ENCODE measurements at places on chromosomes 6 and 20.

DNA sequence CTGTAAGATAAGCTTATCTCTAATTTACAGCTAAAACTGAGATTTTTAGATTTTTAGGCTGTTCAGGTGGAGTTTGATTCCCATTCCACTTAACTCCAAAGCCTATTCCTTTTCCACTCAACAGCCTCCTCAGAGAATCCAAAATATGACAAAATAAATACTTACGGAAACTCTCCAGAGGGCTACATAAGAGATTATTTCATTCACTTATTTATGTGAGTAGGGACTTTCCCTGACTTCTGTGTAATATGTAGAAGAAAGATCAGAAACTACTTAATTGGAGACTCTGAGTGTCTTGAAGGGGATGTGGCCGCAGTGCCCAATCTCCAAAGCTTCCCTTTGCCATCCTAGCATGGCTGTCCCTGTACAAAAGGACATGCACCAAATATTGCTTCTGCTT lies 72.1 kb upstream of the ISM1 start:
- H3K4me3 ChIP-seq: no peak overlapping the region
- H3K36me3 ChIP-seq: no peaks in the 10 kb centered on the region
- peaks cover 7% of the 10 kb centered on the region for H3K27me3 ChIP-seq
- DNase-seq: no peak

- no peak for DNase-seq
- H3K27me3 ChIP-seq: peaks cover 12% of the 10 kb centered on the region
- H3K4me1 ChIP-seq: no peaks in the 10 kb centered on the region
- no peaks in the 10 kb centered on the region for H3K36me3 ChIP-seq
- no peak overlapping the region for H3K27ac ChIP-seq
Measured at GRCh38 chr6:33882154-33882553, 78.4 kb upstream of the MLN start.

GRCh38 chr20:3325864-3326263 lies 81.6 kb downstream of the DNAAF9 start:
- no peaks in the 10 kb centered on the region for H3K27me3 ChIP-seq
- H3K27ac ChIP-seq: no peak overlapping the region
- peaks cover 2% of the 10 kb centered on the region for H3K36me3 ChIP-seq
- no peaks in the 10 kb centered on the region for H3K4me1 ChIP-seq

DNA sequence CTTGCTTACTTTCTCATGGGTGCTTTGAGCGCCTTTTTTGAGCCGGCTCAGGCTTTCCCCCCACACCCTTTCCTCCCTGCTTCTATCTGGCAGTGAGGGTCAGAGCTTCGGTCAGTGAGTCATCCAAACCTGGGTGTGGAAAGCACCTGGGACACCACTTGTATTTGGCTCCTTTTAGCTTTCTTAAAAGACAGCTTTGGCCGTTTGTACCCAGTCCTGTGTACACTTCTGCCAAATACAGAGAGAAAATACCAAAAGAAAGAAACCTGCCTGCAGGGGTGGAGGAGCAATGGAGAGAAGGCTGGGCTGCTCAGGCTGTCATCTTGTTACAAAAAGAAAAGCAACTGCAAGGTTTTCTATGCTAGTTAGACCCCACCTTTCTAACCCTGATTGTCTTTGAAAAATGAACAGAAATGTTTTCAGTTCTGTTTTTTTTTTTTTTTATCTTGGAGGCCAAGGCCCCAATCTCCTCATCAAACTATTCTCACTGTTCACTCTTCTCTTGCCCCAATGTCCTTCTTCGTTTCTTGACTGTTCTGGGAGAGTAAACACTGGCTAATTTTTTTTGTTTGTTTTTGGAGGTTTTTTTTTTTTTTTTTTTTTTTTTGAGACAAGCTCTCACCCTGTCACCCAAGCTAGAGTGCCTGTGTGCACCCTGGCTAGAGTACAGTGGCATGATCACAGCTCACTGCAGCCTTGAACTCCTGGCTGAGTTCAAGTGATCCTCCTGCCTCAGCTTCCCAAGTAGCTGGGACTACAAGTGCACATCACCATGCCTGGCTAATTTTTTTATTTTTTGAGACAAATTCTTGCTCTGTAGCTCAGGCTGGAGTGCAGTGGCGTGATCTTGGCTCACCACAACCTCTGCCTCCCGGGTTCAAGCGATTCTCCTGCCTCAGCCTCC lies 76.4 kb downstream of the SSR1 start:
- H3K4me1 ChIP-seq: peaks cover 36% of the 10 kb centered on the region
- H3K4me3 ChIP-seq: no peak overlapping the region
- no peak for DNase-seq
- H3K27me3 ChIP-seq: no peaks in the 10 kb centered on the region

GRCh38 chr6:51382847-51383246 lies 564.2 kb downstream of the TFAP2B start:
- H3K4me3 ChIP-seq: no peak overlapping the region
- no peaks in the 10 kb centered on the region for H3K4me1 ChIP-seq
- DNase-seq: no peak
- no peaks in the 10 kb centered on the region for H3K36me3 ChIP-seq
- no peaks in the 10 kb centered on the region for H3K27me3 ChIP-seq

DNA sequence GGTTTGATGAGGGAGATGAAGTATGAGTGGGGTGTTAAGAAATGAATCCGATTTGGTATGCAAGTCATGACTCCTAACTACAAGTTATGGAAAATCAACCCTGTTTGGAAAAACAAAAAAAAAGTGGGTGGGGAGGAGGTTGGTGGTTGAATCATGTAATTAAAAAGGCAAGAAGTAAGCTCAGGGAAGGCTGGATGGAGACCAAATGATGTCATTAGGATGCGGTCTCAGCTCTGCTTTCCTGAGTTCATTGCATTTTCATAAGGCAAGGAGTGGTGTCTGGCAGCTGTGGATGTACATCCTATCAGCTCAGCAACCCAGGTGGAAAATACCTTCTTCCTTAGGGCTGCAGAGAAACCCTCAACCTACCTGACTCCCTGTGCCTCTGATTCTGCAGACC lies 60.4 kb upstream of the AKAP12 start:
- no peak overlapping the region for H3K27ac ChIP-seq
- H3K4me1 ChIP-seq: no peaks in the 10 kb centered on the region
- no peak overlapping the region for H3K4me3 ChIP-seq
- peaks cover 13% of the 10 kb centered on the region for H3K27me3 ChIP-seq
- peaks cover 1% of the 10 kb centered on the region for H3K36me3 ChIP-seq

- no peak overlapping the region for H3K27ac ChIP-seq
- H3K4me1 ChIP-seq: peaks cover 2% of the 10 kb centered on the region
- no peaks in the 10 kb centered on the region for H3K36me3 ChIP-seq
Measured at GRCh38 chr20:57770852-57771720, 61.3 kb upstream of the PMEPA1 start.

GRCh38 chr6:2817903-2818443 lies 23.7 kb downstream of the SERPINB1 start:
- H3K27me3 ChIP-seq: no peaks in the 10 kb centered on the region
- H3K27ac ChIP-seq: no peak overlapping the region
- DNase-seq: no peak
- H3K4me1 ChIP-seq: no peaks in the 10 kb centered on the region
- peaks cover 16% of the 10 kb centered on the region for H3K36me3 ChIP-seq

DNA sequence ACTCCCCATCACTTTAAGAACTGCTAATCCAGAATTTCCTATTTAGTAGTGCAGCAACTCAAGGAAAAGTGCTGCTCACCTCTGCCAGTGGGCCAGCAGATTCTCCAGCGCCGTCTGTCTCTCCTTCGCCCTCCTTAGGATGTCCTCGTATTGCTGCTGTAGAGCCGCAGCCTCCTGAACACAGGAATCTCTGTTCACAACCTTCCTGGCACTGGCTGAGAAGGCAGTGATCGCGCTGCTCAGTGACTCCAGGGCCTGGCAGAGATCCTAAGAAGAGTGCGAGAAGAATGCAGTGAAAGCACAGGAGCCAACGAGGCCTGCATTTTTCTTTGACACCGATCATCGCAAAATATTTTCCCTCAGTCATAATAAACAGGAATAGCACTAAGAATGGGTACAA lies 209.0 kb downstream of the SYNE1 start:
- H3K4me1 ChIP-seq: no peaks in the 10 kb centered on the region
- H3K36me3 ChIP-seq: no peaks in the 10 kb centered on the region
- H3K27ac ChIP-seq: no peak overlapping the region
- peaks cover 14% of the 10 kb centered on the region for H3K27me3 ChIP-seq
